ENCODE measurements at places on chromosomes 11 and 22.

GRCh38 chr22:44050766-44051355, 26.8 kb downstream of the PARVB start:
- DNase-seq = no peak

DNA sequence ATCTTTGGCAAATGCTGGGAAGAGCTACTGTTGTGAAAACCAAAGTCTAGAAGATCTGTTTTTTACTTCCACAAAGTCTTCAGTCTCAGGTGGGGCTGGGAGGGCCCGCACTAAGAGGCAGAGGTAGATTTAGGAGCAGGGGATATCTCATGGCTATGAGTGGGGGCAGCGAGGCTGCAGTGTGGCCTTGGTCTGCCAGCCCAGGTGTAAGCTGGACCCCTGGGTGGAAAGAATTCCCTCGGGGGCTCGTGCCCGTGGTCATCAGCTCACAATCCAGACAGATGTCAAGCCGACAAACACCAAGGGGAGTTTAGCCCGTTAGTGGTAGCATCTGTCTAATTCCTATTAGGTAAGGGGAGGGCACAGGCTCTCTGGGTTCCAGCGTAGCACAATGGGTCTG, 9.0 kb downstream of the PKNOX2 start:
- no peak for DNase-seq

GRCh38 chr22:22069450-22070370, 87.1 kb upstream of the TOP3B start:
- DNase-seq = no peak

DNA sequence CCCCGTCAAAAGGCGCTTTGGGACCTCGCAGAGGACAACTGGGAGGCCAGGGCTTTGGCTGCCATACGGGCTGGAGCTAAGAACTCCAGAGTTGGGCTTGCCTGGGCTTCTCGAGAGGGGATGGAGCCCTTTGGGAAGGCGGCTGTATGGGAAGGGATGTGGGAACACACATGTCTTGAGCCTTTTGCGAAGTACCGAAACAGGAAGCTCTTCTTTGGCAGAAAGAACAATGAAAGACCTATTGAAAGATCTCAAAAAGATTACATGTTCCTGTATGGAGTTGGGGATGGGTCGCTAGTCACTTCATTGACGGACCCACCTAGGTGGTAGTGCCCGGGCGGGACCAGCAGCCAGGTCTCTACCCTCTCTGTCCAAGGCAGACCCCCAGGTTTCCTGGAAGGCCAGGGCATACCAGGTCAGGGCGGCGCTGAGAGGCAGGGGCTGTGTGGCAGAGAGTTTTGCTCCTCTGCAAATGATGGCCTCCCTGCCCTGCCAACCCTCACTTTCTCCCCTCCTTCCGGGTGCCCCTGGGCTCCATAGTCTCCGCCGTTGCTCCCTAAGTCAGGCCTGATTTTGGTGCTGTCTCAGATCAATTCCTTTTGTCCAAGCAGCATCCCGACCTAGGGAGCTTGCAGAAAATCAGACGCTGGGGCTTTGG, 1.0 kb downstream of the ST14 start:
- no peak for DNase-seq

DNA sequence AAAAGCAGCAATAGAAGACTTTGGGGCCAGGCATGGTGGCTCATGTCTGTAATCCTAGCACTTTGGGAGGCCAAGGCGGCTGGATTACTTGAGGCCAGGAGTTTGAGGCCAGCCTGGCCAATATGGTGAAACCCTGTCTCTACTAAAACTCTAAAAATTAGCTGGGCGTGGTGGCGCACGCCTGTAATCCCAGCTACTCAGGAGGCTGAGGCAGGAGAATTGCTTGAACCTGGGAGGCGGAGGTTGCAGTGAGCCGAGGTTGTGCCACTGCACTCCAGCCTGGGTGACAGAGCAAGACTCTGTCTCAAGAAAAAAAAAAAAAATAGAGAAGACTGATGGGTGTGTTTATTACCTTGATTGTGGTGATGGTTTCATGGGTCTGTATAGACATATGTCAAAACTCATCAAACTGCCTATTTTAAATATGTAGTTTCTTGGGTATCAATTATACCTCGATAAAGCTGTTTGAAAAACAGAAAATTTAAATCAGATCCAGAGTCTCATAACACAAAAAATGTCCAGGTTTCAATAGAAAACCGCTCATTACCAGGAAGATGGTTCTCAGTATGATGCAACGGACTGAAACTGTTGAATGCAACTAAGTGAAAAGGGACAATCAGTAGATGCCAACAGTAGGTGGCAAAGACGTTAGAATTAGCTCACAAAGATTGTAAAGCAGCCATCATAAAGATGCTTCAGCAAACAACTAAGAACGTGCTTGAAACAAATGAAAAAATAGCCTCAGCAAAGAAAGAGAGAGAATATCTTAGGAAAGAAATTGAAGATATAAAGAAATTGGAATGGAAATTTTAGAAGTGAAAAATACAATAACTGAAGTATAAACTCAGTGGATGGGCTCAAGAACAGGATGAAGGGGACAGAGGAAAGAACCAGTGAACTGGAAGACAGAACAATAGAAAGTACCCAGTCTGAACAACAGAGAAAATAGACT, 33.1 kb upstream of the SEPTIN5 start:
- DNase-seq = no peak

- DNase-seq = no peak
These were observed at the start of gene P2RX6 for GRCh38 chr22:21014726-21015465. P2RX6 (plus strand) TSS chr22:21015165; CDS start chr22:21015175, 10 bp downstream.

- DNase-seq = no peak
These were observed 31.8 kb downstream of the EIF3M start for GRCh38 chr11:32615422-32615821.

GRCh38 chr11:92083123-92083522, 141.5 kb upstream of the FAT3 start:
- DNase-seq = no peak

GRCh38 chr11:111429066-111429506, 50.0 kb upstream of the POU2AF1 start:
- DNase-seq = no peak

- no peak for DNase-seq
These were observed 71.4 kb downstream of the NAT10 start for GRCh38 chr11:34176751-34177209.

- no peak for DNase-seq
These were observed 12.0 kb upstream of the LAYN start for GRCh38 chr11:111528557-111528956.

GRCh38 chr11:17755891-17756290, 21.3 kb downstream of the KCNC1 start:
- DNase-seq = no peak

GRCh38 chr22:31448382-31448781, 41.3 kb downstream of the EIF4ENIF1 start:
- no peak for DNase-seq

- DNase-seq = no peak
These were observed 56.6 kb downstream of the FBXO7 start for GRCh38 chr22:32531228-32531627.

DNA sequence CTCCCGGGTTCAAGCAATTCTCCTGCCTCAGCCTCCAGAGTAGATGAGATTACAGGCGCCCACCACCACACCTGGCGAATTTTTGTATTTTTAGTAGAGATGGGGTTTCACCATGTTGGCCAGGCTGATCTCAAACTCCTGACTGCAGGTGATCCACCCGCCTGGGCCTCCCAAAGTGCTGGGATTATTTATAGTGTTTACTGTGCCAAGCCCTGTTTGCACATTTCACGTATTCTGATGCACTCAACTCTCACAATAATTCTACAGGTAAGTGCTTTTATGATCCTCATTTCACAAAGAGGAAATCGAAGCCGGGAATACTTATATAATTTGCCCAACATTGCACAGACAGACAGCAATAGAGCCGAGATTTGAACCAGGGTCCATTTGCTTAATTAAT, 38.0 kb upstream of the DAGLA start:
- DNase-seq = no peak

DNA sequence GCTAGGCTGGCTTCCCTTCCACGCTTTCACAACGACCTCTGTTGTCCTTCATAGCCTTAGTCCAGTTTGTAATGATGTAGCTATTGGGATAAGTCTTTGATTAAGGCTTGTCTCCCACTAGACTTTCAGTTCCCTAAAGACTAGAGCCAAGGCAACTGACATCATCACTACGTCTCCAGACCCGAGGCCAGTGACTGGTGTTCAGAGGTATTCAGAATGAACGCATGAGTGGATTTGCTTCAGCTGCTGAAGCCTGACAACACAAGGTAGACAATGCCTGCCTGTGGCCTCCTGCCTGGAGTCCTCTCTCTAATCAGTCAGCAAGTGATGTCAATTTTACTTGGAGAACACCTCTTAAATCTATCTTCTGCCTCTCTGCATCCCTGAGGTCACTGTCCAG, 13.6 kb downstream of the EFCAB6 start:
- no peak for DNase-seq

- no peak for DNase-seq
These were observed 89.1 kb upstream of the USP47 start for GRCh38 chr11:11752679-11753078.

DNA sequence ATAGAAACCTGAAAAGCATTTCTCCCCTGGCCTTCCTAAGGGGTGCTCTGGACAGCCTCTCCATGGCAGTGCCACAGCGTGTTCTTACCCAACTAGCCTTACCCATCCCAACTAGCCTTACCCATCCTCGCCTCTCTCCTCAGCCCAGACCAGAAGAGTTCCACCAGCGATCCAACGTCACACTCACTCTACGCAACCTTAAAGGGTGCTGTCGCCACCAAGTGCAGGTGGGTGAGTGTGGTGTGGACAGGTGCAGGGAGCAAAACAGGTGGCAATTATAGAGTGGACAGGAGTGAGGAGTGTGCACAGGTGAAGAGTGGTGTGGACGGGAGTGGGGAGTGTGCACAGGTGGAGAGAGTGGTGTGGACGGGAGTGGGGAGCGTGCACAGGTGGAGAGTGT, 17.8 kb downstream of the TMEM121B start:
- no peak for DNase-seq

DNA sequence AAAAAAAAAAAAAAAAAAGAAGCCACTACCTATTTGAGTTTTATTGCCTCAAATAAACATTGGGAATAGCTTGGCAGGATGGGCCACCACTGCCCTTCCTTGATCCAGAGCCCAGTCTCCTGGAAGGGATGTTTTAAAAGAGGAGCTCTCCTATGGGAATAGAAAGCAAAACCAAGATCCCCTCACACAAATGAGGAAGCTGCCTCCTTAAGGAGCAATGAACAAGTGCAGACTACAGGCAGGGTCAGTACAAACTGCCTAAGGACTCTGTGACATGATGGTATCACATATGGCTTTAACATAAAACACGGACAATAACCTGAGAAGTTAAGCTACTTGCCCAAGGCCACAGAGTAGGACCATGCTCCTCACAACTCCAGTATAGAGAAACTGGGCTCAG, 120.8 kb downstream of the NAT10 start:
- no peak for DNase-seq

- DNase-seq = no peak
These were observed 645.8 kb downstream of the DLG2 start for GRCh38 chr11:84981301-84981700.

DNA sequence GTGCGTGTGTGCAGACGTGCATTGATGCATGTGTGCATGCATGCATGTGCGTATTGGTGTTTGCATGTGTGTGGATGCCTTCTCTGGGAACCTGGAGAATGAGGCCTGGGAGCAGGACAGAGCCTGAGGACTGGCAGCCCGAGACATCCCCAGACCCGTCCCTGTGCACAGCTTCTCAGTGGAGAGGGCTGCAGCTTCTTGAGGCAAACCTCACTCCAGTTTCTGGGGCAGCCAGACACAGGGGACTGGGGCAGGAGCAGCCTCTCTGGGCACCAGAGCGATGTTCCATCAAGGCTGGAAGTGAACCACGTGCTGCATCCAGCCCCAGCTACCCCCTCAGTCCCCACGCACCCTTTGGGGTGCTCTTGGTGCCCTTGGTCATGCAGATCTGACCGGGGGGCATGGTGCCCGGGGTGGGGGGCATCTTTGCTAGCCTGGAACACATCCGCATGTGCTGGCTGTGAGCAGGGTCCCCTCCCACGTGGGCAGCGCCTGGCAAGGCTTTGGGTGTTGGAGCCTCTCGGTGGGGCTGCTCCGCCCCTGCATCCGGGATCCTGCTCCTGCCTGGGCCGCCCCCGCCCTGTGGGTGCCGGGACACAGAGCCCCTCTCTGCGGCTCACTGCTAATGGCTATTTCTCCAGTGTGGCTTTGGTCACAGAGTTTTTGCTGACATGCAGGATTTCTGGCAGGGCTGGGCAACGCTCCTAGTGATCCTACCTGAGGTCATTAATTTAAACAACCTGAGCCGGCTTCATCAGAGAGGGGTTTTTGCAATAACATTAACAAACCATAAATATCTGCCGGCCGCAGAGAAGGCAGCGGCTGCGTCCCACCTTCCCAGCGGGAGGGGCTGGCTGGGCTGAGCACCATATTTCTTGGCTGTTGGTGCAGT, 434.7 kb downstream of the TBC1D22A start:
- DNase-seq = no peak

GRCh38 chr11:111044751-111045406, 200.6 kb upstream of the POU2AF2 start:
- DNase-seq = no peak

GRCh38 chr22:28594797-28595462, 84.7 kb downstream of the TTC28 start:
- no peak for DNase-seq

DNA sequence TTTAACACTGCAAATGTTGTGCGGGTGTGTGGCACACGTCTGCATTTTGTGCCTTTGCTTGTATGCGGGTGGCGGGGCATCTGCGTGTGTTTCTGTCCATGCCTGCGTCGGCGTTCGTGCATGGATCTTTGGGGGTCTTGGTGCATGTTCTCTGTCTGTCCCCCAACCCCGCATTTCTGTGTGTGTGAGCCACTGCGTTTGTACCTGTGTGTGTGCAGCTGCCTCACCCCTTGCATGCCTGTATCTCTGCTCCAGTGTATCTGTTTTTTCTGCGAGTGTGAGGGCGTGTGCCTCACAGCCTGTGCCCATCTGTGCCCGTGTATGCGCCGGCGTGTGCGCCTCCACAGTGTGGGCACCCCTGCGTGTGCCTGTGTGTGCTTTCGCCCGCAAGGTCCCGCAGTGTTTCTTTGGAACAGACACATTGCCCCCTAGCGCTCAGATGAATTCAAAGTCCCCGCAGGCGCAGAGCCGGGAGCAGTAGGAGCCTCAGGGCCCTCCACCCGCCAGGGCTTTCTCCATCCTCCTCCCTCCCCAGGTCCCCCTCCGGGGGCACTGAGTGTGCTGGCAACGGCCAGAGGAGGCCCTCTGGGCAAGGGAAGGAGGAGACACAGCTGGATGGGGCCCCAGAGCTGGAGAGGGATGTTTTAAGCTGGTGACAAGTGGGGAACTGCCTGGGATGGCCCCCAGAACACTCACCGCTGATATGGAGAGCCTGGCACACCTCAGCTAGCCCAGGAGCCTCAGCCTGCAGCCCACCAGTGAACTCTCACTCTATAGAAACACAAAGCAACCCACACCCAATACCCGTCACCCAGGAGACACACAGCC, 3.1 kb upstream of the MN1 start:
- no peak for DNase-seq

DNA sequence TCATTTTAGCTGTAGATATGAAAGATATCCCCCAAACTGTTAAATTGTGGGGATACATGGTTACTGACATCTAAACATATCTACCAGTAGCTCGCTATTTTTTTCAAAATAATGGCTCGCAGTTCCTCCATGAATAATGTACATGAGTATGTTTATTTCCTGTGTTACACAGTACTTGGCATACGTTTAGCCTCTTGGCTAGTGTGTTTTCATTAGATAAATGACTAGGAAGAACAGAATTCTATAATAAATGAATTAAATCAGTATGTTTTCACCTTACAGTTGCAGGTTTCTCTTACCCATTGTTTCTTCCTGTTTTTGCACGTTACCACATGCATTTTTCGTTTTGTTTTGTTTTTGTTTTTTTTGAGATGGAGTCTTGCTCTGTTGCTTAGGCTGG, 21.8 kb downstream of the RNF169 start:
- DNase-seq = no peak
